ENCODE measurements at places on chromosomes 6 and 20. TPM values are rescaled to one million over a fixed set of nuclear protein-coding genes. Genes with fewer than 3 reads are reported as not detected.
A peak's percentile ranks its signal among the peaks of the same experiment; 100 is the strongest.

Gene FBXL4
- 13.8 TPM for total RNA-seq

Gene F13A1
- not detected for total RNA-seq

Gene SLC17A3
- not detected for total RNA-seq

Gene IP6K3
- total RNA-seq: not detected

Gene INSM1
- total RNA-seq: 6.9 TPM

Gene SERPINB6
- 59.0 TPM for total RNA-seq

Gene SNAP25
- 0.67 TPM for total RNA-seq

Gene WFDC5
- total RNA-seq: not detected

Gene CCDC167
- total RNA-seq: 60.4 TPM

Gene GGT7
- total RNA-seq: 14.2 TPM

Gene HLA-DRB5
- total RNA-seq: 0.82 TPM

Gene PDE7B
- 0.12 TPM for total RNA-seq

Gene SLC26A8
- total RNA-seq: not detected

Gene PTPRK
- 2.2 TPM for total RNA-seq

Gene OR2H1
- not detected for total RNA-seq

Gene SCP2D1
- total RNA-seq: not detected

Gene KCNK5
- total RNA-seq: 16.2 TPM

Gene C20orf141
- not detected for total RNA-seq

Gene LTB
- 164 TPM for total RNA-seq

Gene FHL5
- not detected for total RNA-seq

GRCh38 chr6:36783603-36784375 lies 55.5 kb downstream of the CPNE5 start:
- DNase-seq: no peak

DNA sequence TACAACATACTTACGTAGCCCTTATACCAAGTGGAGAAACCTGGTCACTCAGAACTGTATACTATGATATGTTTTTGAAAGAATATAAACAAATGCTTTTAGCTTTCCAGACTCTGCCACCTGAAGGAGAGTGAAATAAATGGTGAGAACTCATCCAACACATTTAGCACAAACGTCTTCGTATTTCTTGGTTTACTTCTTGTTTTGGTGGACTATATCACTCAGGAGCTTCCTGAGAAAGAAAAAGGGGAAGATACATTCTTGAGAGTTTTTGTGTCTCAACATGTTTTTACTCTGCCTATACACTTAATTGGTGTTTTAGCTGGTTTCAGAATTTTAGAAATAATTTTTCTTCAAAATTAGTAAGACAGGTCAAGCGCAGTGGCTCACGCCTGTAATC lies 19.4 kb upstream of the CTAGE9 start:
- no peak for DNase-seq

- no peak for DNase-seq
These were observed 337.9 kb downstream of the TAF4 start for GRCh38 chr20:61727761-61728160.

GRCh38 chr20:53181866-53182376 lies 209.8 kb downstream of the TSHZ2 start:
- no peak for DNase-seq

GRCh38 chr6:85389151-85389797 lies 60.6 kb upstream of the NT5E start:
- DNase-seq: peak; percentile 45

DNA sequence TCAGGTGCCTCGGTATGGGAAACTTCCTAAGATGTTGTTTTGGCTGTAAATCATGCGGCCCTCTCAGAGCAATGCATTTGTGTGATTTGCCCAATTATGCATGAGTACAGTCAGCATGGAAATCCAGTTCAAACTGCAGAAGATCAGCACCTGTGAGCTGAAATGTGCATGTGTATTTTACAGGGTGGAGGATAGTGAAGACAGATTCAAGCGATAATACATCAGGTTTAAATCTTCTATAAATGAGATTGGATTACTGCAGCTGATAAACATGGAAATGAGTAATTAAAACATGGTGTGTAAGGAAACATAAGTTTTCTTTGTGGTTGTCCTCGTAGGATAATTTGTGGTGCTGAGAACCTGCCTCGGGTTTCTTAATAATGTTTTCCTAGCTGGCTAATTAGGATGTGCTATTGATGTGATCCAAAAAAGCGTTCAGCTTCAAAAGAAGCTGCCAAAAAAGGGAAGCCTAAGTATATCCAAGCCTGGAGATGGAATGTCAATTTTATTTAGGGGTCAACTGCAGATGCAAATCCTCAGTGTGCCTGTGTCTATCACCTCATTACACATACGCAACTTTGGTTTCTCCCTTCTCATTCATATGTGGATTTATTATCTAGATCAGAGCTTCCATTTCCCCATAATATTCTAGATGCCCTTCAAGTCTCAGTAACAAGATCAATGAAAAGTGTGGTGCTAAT lies 117.1 kb upstream of the CCDC28A start:
- no peak for DNase-seq

GRCh38 chr6:111761783-111762312 lies 111.4 kb downstream of the FYN start:
- peak; percentile 69 for DNase-seq

- DNase-seq: no peak
These were observed 309.0 kb upstream of the PTCHD4 start for GRCh38 chr6:48419992-48420391.

DNA sequence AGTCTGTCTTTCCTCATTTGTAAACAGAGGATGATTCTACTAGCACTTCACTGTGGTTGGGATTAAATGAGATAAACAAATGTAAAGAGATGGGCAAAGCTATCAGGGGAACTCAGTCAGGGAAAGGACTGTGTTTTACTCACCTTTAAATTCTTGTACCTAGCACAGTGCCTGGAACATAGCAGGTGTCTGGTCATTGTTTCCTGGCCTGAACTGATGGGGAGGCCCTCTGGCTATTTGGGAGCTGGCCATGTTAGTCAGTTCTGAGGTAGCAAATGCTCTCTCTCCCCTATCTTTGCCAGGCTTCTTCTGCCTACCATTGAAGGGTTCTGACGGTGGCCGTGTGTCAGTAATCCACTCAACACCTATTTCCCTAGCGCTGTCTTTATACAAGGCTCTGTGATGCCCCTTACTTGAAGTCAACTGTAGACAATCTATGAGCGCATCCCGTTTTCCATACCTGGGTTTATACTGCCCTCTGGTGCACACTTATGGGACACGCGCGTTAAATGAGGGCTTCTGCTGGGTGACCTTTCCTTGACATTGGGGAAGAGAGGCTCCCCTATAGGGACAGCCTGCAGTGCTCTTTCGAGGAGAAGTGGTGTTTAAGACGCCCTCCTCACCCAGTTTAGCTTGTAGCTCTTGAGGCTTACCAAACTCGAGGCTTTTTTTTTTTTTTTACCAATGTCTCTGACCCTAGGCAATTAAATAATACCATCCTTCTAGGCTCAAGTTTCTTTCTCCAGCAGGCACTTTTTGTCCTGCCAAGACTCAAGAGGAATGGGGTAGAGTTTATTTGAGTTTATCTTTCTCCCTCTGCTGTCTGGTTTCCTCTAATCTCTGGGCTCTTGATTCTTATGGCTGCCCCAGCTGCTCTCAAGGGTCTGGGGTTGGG lies 4.0 kb upstream of the SPATS1 start:
- peak; percentile 79 for DNase-seq

GRCh38 chr6:111242452-111242851 lies 155.1 kb downstream of the SLC16A10 start:
- DNase-seq: no peak

GRCh38 chr6:17885889-17886576 lies 101.4 kb downstream of the KIF13A start:
- no peak for DNase-seq

- DNase-seq: no peak
These were observed 68.4 kb downstream of the ARID1B start for GRCh38 chr6:156845454-156846155.

DNA sequence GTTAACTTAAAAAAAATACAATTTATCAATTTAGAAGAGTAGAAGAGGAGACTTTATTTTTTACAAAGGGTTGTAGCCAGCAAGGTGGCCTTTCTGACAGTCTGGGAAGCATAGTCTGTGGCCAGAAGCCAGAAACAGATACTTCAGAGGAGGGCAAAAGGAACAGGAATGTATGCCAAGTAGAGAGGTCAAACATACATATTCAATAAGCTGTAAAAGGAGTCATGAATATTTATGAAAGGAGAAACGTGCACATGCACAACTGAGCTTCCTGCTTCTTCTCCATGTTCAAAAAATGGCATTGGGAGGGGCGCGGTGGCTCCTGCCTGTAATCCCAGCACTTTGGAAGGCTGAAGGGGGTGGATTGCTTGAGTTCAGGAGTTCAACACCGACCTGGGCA lies 43.9 kb upstream of the FAM184A start:
- DNase-seq: no peak

DNA sequence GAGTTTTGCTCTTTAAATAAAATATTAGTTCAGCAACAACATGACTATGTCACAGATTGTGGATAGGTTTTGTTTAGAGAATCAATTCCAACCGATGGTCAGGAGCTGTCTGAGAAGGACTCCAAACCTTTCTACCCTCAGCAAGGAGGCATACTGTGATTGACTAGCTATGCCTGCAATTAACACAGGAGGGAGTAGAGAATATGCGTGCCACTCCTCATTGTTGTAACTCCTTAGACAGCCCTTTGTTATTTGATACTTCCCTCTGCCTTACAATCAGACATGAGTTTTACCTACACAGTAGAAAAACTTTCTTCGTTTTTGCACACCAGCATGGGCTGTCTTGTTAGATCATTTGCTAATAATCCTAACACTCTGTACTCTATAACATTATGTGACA lies 796.5 kb downstream of the PRIM2 start:
- no peak for DNase-seq

GRCh38 chr20:50580016-50580747 lies 70.0 kb downstream of the PTPN1 start:
- peak; percentile 58 for DNase-seq

GRCh38 chr20:64067005-64067632 lies 4.1 kb downstream of the TCEA2 start:
- DNase-seq: no peak

DNA sequence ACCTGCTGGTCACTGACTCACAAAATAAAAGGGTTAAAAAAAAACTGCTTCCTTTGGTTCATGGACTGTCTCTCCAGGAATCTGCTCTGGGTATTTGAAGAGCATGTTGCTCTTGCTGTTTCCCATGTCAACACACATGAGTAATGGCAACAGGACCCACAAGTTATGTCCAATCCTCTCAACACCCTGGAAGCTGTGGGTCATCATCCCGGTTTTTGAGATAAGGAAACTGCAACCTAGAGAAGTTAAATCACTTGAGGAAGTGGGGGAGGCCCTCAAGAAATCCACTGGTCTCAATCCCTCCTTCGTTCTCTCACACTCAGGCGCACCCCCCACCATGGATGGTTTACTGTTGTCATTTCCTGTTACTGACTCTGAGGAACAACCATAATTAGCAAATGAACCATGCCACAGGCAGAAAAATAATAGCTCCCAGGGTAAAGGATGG lies 12.4 kb downstream of the MAP1LC3A start:
- DNase-seq: no peak

- DNase-seq: no peak
These were observed 685.5 kb upstream of the FLRT3 start for GRCh38 chr20:15022921-15023320.

DNA sequence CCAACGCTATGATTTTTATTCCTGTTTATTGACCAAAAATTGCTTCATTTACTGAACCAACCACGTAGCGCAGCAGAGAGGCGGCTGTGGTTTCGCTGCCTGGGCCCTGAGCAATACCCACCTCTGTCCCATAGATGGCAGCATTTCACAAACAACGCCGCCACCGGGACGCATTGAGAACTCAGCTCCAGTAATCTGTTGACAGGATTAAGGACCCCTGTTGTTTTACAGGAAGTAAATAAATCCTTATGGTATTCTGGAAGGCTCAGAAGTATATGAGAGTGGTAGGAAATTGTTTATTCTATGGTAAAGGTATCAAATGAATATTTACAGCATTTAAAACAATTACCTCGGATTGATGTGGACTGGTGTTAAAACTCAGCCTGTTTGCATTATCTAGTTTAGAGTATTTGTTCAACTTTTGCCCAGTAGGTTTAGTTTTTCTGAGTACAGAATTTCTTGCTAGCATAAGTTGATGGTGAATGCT lies 547.9 kb upstream of the SLC35B3 start:
- DNase-seq: peak; percentile 68

DNA sequence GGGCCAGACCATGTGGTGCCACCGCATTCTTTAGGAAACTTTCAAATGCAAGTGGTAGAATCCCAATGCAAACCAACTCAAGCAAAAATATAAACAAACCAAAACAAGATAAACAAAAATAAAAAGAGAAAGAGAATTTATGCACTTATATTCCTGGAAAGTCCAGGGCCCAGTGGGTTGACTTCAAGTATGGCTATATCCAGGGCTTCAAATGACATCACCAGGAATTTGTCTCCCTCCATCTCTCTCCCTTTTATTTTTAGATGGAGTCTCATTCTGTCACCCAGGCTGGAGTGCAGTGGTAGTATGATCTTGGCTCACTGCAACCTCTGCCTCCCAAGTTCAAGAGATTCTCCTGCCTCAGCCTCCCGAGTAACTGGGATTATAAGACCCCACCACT lies 56.1 kb upstream of the PNRC1 start:
- DNase-seq: no peak

- no peak for DNase-seq
These were observed 7.8 kb downstream of the ADTRP start for GRCh38 chr6:11770546-11771466.

DNA sequence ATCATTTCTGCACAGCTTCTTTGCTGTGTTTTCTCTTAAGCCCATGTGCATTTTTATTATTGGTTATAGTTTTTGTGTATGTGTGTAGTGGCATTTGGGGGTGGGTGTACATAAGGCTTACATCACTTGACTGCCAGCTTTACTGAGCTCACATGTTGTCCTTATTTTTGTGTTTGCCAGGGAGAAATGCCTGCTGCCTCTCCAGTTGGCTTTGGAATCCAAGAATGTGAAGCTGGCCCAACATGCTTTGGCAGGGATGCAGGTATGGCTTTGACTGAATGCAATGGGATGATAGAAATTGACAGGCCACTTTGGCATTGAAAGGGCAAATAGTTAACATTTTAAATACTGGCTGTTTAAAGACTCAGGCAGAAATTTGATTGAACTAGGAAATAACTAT lies 11.4 kb downstream of the PBOV1 start:
- DNase-seq: no peak

GRCh38 chr20:11845340-11845739 lies 72.4 kb upstream of the BTBD3 start:
- no peak for DNase-seq

GRCh38 chr6:43376551-43376981 lies 7.1 kb upstream of the ZNF318 start:
- DNase-seq: peak; percentile 64

- no peak for DNase-seq
These were observed 23.5 kb downstream of the CARMIL1 start for GRCh38 chr6:25302677-25303128.

- DNase-seq: no peak
These were observed 334.3 kb upstream of the MANEA start for GRCh38 chr6:95243053-95243452.

- peak; percentile 65 for DNase-seq
These were observed 89.8 kb upstream of the PAX1 start for GRCh38 chr20:21615617-21616080.

- no peak for DNase-seq
These were observed 758 bp downstream of the SMIM28 start for GRCh38 chr6:138378463-138378862.
